Substantia nigra (tissue), 51 donors: ENCODE measurements at places on chromosomes 7 and 10.

- DNase-seq: no peak
These were observed 25.2 kb downstream of the LIPK start for GRCh38 chr10:88731296-88731695.

DNA sequence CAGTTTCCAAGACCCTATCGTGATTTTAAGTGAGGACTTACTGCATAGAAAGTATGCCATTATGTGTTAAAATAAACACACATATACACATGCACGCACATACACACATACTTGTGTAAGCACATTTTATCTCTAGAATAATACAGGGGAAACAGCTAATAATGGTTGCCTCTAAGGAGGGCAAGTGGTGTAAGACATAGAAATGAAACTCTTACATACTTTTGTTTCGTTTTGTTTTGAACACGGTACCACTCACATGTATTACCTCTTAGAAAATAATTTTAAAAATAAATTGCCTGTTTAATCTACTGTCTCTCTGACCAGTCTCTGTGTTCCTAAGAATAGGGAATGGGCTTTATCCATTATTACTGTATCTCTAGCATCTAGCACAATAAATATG, 49.2 kb downstream of the HERPUD2 start:
- DNase-seq: no peak

DNA sequence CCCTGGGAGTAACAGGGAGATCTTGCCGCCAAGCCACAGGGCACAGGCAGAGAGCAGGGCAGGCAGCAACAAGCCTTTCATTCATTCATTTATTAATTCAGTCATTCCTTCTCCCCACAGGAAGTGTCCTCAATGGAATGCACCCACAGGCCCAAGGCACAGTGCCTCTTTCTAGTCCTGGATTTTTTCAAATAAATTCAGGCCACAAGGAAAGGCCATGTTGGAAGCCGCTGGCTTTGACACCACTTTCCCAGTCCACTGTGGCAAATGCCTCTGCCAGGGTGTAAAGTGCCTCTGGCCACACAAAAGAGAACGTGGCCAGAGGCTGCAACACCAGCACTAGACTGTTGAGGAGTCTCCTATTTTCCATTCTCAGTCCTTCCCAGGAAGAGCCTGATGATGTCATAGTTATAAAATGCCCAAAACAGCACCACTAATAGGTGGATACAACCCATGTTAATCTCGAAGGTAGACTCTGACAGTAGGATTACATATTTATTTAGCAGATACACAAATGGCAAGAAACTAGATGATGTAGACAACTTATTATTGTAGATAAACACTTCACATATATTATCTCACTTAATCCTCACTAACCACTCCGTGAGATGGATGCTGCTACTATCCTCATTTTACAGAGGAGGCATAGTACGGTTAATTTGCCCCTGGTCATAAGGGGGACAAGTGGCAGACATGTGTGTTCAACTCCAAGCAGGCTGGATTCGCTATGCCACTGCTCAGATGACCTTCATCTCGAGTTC, 5.5 kb downstream of the JAZF1 start:
- no peak for DNase-seq

DNA sequence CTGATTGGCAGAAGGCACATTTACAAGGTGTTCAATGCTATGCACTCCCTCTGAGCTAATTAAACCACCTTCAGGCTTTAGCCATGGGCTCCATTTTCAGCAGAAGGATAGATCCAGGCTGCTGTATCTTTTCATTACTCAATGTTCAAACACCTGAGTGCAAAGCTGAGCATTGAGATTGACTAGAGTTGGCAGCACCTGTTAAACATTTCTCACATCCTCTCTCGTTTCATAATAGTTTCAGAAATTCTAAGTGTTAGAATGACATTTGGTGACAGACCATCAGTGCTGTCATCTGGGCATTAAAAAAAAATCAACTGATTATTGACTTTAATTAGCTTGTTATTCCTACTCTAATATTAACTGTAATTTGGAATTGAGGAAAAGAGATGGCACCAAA, 187.1 kb upstream of the SEMA3E start:
- no peak for DNase-seq

- no peak for DNase-seq
These were observed 47.6 kb downstream of the MAP3K8 start for GRCh38 chr10:30481603-30482002.

DNA sequence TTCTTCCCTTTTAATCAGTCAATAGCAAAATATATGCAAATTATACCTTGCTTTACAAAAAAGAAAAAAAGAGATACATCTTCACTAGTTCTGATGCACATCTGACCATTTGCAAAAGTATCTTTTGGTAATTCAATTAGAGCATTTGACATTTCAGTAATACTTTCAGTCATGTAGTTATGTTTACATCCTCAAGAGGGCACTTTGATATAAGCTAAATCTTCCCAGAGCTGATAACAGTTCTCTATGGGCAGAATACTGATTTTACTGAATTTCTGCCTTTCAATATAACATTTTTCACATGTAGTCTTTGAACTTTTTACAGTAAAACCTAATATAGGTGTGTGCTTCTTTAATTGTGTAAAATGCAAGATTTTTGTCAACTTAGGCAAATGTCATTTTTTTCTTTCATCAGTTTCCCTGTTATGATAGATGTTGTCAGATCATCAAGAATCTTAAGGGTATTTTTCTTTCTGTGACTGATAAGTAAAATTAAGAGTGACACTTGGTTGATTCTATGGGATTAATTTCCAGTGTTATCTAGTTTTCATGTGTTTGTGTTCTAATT, 703.5 kb upstream of the SEMA3D start:
- no peak for DNase-seq

- no peak for DNase-seq
These were observed 200.9 kb downstream of the GRID1 start for GRCh38 chr10:86165666-86166065.

- DNase-seq: no peak
These were observed 58.1 kb downstream of the ITGA8 start for GRCh38 chr10:15661574-15661973.

DNA sequence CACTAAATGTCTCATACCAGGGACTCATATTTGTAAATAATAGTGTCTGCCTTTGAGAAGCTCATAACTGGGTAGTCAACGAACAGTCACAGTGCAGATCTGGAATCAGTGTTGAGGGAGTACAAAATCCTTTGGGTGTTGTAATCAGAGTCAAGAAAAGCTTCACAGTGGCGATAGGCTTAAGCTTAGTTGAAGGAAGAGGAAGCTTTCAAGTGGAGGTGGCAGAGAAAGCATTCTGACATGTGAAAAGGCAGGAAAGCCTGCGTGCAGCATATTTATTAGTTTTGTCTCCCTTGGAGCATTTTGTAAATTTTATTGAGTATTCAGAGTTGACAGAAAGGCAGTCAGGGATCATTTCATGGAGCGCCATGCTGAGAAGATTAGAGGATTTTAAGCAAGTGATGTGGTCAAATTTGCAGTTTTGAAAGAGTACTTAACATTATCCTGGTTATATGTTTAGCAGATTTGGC, 104.9 kb downstream of the ADK start:
- no peak for DNase-seq

GRCh38 chr7:156064971-156065386, 252.7 kb upstream of the SHH start:
- DNase-seq: no peak

GRCh38 chr7:139669106-139670061, 108.4 kb downstream of the HIPK2 start:
- no peak for DNase-seq

- DNase-seq: no peak
These were observed 26.8 kb upstream of the MGMT start for GRCh38 chr10:129440247-129440646.

GRCh38 chr10:46026106-46026505, 4.3 kb downstream of the NCOA4 start:
- no peak for DNase-seq

GRCh38 chr10:110017052-110017451, 9.3 kb downstream of the ADD3 start:
- no peak for DNase-seq

GRCh38 chr7:43439631-43440401, 143.1 kb upstream of the STK17A start:
- peak; percentile 6 for DNase-seq

DNA sequence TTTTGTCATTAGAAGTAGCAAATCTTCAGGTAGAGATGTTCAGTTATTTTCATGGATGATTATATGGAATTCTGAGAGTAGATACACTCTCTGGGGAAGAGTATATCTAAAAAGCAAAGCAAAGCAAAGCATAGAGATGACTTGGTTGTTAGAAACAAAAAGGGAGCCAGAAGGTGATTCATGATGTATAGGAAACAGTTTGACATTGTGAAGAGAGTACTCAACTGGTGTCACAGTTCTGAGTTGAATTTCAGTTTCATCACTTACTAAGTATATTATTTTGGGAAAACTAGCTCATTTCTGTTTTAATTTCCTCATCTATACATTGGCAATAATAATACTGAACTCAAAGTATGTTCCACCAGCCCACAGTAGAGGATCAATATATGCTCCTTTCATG, 86.8 kb downstream of the SEMA3C start:
- no peak for DNase-seq

- DNase-seq: peak; percentile 60
These were observed 4.8 kb downstream of the ANK3 start for GRCh38 chr10:60384708-60385398.

DNA sequence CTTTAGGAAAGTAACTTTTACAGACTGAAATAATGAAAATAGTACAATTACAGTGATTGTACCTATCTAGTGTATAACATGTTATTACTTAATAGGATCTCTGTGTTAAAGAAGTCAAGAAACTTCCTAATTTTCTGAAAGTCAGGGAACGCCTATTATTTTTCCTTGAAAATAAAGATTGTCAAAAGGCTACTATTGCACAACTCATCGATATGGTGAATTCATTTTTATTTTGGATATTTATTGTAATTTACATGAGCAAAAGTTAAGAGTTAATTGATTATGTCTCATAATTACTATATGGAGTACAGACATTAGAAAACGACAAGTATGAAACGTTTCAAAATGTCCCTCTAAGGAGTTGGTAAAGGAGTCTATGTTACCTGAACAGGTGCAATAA, 12.8 kb downstream of the MINDY3 start:
- DNase-seq: no peak

DNA sequence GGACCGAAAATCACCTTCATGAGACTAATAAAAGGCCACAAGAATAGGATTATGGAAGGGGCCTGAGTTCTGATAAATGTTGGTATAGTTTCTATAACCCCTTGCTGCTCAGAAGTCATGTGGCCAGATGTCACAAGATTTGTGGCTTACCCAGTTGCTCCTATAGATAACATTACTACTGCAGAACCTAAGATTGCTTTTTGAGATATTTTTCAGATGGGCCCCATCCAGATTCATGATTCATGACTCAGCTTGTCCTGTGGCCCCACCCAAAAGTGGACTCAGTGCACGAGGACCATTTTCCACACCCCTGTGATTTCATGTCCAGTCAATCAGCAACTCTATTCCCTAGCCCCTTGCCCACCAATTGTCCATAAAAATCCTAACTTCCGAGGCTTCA, 209.0 kb downstream of the ACTR3B start:
- DNase-seq: no peak

DNA sequence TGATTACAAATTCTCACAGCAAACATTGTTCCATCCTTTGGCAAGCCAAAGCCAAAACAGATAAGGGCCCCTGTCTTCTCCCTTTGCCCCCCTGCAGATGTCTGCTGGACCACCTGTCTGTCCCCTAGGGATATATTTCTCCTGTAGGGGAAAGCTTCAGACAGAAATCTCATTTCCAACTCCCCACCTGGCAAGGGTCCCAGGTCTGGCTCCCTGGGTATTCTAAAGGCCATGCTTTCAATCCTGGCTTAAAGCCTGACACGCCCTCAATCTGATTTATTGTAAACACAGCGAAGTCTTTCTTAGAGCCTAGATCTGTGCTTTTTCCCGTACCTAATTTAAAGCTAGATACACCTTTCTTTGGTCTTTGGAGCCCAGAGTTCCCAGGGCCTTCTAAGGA, 66.1 kb downstream of the KCNMA1 start:
- no peak for DNase-seq

- no peak for DNase-seq
These were observed 124.3 kb downstream of the CUX1 start for GRCh38 chr7:101941481-101942383.

DNA sequence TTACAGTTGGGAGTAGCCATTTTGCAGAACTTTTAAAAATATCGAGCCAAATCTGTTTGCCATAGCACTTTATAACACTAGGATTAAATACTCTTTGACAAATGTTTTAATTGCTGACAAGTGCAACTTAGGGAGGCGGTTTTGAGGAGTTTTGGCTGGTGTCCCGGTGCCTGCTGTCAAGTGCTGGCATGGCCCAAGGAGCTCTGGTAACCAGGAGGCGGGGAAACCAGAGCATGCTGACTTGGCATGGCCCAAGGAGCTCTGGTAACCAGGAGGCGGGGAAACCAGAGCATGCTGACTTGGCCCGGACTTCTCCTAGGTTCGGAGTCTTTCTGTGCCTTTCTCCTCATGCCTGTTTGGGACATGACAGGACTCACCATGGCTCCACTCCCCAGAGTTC, 30.8 kb upstream of the ZNF32 start:
- DNase-seq: no peak

- no peak for DNase-seq
These were observed 3.8 kb downstream of the GIMAP1 start for GRCh38 chr7:150719960-150720891.

- DNase-seq: no peak
These were observed 115.2 kb upstream of the ADAM12 start for GRCh38 chr10:126503392-126504062.

DNA sequence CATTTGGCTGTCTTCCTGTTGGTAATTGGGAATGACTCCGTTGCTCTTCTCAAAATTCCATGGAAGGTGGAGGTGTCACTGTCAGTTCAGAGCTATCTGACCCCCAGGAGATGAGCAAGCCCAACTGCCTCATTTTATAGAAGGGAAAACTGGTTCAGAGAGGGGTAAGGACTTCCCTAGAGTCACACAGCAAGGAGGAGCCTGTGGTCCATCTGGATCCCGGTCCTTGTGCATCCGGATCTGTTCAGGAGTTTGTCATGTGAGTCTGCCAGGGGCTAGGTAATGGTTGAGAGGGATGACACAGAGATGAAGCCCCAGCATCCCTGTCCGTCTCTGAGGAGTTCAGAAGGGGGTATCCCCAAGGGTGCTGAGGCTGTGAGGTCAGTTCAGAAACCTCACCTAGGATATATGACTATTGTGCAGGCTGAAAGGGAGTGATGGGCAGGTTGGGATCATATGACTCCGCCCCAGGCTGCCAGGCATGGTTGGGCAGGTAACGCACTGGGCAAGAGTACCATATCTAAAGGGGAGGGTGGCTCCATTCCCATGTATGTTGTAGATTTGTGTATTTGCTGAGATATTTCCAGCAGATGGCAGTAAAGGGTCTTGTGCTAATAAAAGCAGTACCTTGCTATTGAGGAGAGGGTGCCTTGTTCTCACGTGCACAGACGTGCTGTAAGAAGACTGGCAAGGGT, 16.0 kb upstream of the SLC29A3 start:
- no peak for DNase-seq

DNA sequence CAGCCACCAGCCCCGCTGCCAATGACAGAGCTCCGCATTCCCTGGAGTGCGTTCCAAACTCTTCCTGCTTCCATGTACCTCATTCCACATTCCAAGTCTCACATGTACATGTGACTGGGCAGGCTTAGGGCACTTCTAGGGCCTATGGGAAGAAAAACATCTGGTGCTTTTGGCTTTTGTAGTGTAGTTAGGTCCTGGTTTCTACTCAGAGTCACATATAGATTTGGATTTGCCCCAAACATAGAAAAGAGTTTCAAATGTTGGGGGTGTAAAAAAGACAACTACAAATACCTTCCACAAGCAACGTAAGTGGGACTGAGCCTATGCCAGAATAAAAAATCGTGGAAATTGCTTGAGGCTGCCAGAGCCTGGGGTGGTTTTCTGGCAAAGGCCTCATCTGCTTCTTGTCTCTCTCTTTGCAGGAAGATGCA, 84.1 kb downstream of the ZNF467 start:
- DNase-seq: no peak

- no peak for DNase-seq
These were observed 155.4 kb downstream of the SEMA3D start for GRCh38 chr7:85031475-85031874.
